GM04503 (cell line): ENCODE measurements at places on chromosomes 3 and 15.
A peak's percentile ranks its signal among the peaks of the same experiment; 100 is the strongest.

GRCh38 chr3:150081084-150081483, 110.4 kb upstream of the PFN2 start:
- no peak for DNase-seq

GRCh38 chr3:11272906-11273574, 843 bp downstream of the ATG7 start:
- no peak for DNase-seq

DNA sequence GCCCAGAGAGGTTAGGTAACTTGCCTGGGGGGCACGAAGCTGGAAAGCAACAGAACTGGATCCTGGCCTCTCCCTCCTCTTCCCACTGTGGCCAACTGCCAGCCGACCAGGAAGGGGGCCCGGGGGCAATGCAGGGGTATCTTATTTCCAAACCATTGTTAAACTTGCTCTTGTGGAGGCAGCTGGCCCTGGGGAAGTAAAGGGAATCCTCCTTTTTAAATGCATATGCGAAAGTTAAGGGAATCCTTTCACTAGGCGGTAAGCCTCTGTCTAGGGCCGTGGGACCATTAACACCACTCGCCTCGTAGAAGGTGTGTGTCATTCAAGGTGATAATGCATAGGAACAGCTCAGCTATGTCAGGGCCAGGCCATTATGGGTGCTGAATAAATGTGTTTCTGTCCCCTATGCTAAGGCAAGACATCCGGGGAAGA, 68.6 kb downstream of the ST6GAL1 start:
- DNase-seq = no peak

- DNase-seq = no peak
Observed at GRCh38 chr15:57432141-57432741, 55.9 kb downstream of the CGNL1 start.

DNA sequence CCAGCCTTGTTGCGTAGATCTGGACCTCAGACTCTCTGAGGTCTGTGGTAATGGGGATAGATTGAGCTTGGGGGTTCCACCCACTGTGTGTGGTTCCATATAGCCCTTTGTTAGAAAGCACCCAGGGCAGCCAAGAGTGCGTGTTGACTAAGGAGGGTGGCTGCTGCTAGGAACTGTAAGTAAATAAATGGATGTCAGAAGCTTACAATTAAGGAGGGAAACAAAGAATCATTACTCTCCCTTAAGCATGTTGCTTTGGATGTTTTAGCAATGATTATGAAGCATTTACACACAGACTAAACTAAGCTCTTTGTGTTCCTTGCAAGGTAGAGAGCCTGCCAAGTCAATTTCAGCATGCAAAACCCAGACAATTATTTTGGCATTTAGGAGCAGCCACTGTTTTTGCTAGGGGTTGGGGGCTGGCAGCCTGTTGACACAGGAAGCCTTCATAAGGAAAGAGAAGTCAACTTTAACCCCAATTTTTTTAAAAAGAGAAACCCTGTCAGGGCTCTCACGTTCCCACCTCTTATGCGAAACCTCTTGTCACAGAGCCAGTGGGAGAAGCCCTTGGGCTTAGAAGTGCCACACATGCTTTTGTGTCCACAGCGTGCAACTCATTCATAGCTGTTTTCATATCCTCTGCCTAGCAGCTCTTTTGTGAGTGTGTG, 127.8 kb downstream of the CMSS1 start:
- DNase-seq = no peak

- DNase-seq = no peak
Observed at GRCh38 chr15:83992324-83993031, 243.1 kb upstream of the GOLGA6L4 start.

DNA sequence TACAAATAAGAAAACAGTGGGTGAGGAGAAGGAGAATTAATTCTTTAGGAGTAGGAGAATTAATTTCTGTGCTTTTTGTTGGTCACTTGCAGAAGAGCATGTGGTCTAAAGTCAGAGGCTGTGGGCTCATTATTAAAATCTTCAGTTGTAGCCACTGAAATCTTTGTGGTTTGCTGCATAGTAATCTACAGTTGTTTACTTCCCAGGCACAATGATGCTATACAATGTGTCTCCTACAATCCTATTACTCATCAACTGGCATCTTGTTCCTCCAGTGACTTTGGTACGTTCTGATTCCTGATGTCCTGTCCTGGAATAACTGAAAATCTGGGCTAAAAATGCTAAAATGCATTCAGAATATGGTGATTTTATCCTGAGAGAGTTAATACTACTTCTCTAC, 21.0 kb downstream of the IFT122 start:
- DNase-seq = peak; percentile 51

DNA sequence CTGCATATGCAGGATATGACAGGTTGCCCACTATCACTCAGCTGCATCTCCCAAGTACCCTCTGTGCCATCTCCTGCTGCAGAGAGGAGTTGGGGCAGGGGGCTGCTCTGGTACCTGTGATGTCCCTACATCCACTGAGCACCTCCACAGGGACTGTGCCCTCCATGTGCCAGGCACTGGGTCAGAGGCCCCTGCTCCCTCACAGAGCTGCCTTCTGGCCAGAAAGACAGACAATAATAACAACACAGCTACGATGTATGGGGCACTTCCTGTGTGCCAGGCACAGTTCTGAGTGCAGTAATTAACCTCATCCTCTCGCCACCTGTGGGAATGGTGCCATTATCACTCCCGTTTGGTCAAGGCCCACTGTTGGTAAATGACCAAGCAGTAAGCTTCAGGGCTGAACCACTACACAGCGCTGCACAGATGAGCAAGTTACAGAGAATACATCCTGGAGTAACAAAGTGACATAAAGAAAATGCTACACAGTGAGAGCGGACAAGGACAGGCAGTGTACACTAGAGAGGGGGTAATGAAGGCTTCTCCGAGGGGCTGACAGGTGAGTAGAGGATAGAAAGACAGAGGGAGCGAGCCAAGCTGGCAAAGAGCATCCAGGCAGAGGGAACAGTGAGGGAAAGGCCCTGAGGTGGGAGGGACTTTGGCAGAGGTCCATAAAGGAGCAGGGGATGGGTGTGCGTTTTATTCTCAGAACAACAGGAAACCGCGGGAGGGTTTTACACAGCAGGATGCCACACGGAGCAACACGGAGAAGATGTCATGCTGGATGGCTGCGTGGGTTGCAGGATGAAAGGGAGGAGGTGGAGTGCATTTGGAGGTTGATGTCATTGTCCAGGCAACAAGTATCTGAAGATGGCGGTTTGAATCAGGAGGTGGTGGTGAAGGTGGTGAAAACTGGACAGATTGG, 13.6 kb downstream of the WNT7A start:
- no peak for DNase-seq

GRCh38 chr15:64687688-64688087, 87.7 kb downstream of the RBPMS2 start:
- DNase-seq = no peak

DNA sequence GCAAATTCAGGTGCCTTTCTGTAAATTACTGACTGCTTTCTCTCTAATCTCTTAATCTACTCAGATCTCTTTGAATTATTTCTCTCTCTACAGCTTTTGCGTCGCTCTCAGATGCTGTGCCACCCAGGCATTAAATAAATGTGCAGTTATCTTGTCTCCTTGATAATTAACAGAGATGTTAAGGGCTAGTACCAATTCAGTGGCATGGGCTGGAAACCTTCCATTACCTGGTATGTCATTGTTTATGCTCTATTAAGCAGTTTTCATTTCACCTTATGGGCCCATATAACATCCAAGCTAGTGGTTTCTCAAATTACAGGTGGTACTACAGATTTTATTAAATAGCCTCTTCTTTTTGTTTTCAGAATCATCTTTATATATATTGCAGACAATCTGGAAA, 66.0 kb downstream of the PEX5L start:
- no peak for DNase-seq
